ENCODE measurements at places on chromosomes 7 and 10.

DNA sequence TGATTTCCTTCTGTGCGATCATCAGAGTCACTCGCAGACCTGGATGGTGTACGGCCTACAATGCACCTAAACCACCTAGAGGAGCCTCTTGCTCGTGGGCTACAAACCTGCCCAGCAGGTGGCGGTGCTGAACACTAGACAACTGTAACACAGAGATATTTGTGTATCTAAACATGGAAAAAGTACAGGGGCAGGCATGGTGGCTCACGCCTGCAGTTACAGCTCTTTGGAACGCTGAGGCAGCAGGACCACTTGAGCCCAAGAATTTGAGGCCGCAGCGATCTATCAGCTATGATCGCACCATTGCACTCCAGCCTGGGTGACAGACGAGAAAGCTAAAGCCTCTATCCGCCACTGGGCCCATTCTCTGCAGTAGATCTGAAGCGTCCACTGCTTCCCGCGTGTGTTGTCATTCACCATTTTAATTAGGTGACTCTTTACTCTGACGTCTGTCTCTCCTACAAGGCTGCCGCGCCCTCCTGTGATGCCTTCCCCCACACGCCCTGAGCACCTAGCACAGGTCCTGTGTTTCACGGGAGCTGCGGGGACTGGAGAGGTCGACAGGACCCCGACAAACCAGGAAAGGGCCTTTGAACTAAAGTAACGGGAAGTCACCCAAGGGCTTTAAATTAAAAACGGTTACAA lies 774 bp downstream of the TUBGCP2 start:
- H3K4me3 ChIP-seq: peak overlapping the region; percentile 97
- DNase-seq: no peak
- peaks cover 19% of the 10 kb centered on the region for H3K4me1 ChIP-seq
- no peaks in the 10 kb centered on the region for H3K36me3 ChIP-seq
- peak overlapping the region; percentile 95 for H3K27ac ChIP-seq
- H3K27me3 ChIP-seq: no peaks in the 10 kb centered on the region

DNA sequence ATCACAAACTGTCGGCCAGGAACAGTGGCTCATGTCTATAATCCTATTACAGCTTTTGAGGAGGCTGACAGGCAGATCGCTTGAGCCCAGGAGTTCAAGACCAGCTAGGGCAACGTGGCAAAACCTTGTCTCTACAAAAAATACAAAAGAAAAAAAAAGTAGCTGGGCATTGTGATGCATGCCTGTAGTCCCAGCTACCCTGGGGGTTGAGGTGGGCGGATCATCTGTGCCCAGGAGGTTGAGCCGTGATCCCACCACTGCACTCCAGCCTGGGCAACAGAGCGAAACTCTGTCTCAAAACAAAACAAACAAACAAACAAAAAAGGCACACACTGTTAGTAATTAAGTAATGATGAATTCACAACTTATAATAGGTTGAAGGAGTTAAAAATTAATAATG lies 441.5 kb upstream of the PCDH15 start:
- no peak overlapping the region for H3K27ac ChIP-seq
- no peaks in the 10 kb centered on the region for H3K4me1 ChIP-seq
- no peak overlapping the region for H3K4me3 ChIP-seq
- no peak for DNase-seq

DNA sequence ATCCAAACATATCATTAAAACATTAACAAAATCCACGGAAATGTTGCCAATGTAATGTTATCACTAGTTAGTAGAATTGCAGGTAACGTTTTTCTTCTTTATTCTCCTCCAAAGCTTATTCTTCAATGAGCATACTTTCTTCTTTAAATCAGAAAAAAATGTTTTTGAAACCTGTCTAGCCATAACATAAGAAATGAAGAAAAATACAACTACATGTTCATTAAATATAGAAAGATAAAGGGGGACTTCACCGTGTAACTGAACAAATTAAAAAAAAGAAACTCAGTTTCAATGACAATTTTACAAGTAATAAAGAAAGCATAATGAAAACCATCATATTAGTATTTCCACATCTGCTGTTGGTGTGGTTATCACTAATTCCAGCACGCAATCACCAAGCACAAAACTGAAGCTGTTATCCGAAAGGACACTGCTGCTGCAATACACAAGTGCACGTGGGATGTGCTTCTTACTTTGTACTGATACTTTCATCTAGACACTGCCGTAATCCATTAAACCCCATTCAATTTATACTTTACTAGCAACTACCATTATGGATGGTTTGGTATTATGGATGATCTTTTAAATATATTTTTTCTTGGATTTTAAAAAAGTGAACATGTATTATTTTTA lies 9.6 kb downstream of the ESYT2 start:
- H3K27me3 ChIP-seq: no peaks in the 10 kb centered on the region
- peak overlapping the region; percentile 86 for H3K4me3 ChIP-seq
- no peak for DNase-seq
- H3K4me1 ChIP-seq: peaks cover 82% of the 10 kb centered on the region
- peak overlapping the region; percentile 84 for H3K27ac ChIP-seq
- H3K36me3 ChIP-seq: no peaks in the 10 kb centered on the region

DNA sequence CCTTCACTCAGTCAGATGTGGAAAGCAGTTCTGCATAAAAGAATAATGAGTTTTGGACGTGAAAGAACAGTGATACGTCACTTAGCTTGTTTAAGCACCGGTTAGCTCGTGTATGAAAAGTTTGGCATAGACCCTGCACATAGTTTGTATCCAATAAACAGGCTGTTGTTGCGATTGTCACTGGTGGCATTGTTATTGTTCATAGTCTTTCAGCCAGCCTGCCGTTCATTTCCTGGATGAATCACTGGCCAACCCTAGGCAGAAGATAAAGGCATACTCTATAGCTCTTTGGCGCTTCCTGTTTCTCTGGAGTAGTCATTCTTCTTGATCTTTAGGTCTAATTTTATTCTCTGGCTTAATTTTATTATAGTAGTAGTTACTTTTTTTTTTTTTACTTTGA lies 57.8 kb upstream of the ANKRD30A start:
- peaks cover 13% of the 10 kb centered on the region for H3K36me3 ChIP-seq
- H3K27ac ChIP-seq: no peak overlapping the region
- no peak for DNase-seq
- H3K4me1 ChIP-seq: no peaks in the 10 kb centered on the region
- H3K27me3 ChIP-seq: no peaks in the 10 kb centered on the region
- no peak overlapping the region for H3K4me3 ChIP-seq

DNA sequence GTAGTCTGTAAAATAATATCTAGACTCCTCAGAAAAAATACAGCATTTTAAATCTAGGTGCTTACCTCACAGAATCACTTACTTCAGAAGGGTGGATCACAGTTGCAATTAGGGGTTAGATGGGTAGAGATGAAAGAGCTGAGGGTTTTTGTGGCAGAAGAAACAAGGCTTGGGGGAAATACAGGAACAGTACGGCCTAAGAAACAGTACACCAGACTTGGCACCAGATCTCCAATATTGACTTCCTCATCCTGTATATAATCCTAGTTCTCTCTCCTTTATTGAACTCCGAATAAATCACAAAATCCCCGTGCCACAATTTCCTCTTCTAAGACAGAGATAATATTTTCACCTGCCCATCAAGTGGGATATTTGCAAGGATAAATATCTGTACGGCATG lies 14.3 kb downstream of the CEP41 start:
- H3K27ac ChIP-seq: no peak overlapping the region
- no peaks in the 10 kb centered on the region for H3K4me1 ChIP-seq
- no peak overlapping the region for H3K4me3 ChIP-seq
- H3K36me3 ChIP-seq: no peaks in the 10 kb centered on the region
- no peak for DNase-seq

DNA sequence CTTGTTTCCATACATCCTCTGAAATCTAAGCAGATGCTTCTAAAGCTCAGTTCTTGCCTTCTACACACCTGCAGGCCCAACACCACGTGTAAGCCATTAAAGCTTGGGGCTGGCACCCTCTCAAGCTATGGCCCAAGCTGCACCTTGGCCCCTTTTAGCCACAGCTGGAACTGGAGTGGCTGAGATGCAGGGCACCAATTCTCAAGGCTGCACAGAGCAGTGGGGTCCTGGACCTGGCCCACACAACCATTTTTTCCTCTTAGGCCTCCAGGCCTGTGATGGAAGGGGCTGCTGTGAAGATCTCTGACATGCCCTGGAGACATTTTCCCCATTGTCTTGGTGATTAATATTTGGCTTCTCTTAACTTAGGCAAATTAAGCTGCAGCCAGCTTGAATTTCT lies 38.8 kb upstream of the ZMYND11 start:
- H3K4me3 ChIP-seq: no peak overlapping the region
- H3K27me3 ChIP-seq: peaks cover 10% of the 10 kb centered on the region
- no peak for DNase-seq
- H3K4me1 ChIP-seq: no peaks in the 10 kb centered on the region
- H3K36me3 ChIP-seq: peaks cover 19% of the 10 kb centered on the region

DNA sequence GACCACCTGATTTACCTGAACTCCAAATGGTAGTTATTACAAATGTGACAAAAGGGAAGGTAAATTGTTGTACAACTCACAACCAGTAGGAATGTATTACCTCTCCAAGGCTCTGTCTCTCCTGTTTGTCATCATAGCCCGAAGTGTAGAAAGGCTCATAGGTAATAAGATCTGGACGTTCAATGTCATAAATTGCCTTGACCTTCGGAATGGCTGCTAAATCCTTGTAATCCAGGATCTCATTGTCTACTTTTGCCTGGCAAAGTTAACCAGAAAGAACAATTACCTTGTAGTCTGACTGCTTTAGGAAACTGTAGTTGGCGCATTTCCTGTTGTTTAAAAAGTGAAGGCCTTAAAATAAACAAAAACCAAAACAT lies 68.6 kb upstream of the AFAP1L2 start:
- H3K36me3 ChIP-seq: no peaks in the 10 kb centered on the region
- no peak overlapping the region for H3K4me3 ChIP-seq
- no peaks in the 10 kb centered on the region for H3K27me3 ChIP-seq

- no peak for DNase-seq
- H3K4me1 ChIP-seq: no peaks in the 10 kb centered on the region
- no peak overlapping the region for H3K27ac ChIP-seq
- peaks cover 4% of the 10 kb centered on the region for H3K27me3 ChIP-seq
These were observed 78.9 kb upstream of the DDC start for GRCh38 chr7:50644114-50644513.

DNA sequence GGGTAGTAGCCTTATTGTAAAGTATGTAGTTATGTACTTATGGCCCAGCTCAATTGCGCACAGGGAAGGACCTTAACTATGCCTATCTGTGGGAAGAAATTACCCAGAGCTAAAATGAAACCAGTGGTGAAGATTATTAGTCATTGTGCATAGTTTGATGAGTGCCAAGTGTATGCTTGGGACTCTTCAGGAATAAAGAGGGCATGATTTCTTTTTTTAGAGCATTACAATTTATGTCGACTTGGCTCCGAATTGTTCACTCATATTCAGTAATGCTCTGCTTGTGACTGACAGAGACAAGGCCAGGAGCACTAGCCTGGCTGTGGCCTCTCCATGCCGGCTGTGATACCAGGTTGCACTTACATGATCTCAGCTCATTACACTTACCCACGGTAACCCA lies 269.5 kb downstream of the TRIL start:
- H3K27me3 ChIP-seq: peaks cover 8% of the 10 kb centered on the region
- no peaks in the 10 kb centered on the region for H3K36me3 ChIP-seq
- H3K27ac ChIP-seq: no peak overlapping the region
- no peak for DNase-seq

DNA sequence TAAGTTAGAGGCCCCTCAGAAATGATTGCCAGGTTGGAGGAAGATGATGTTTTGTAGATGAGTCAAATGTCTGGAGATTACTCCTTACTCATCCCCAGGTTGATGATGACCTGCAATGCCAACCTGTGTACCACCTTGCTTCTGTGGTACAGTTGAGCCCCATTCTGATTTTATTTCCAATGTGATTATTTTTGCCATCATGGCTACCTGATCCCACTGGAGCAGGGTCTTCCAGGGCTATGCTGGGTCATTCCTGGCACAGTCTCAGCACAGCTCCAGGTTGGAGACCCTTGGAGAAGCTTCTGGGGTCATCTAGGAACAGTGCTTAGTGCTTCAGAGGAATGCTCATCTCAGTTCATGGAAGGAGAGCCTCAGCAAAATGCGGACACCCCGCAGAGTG lies 34.3 kb downstream of the LRRC18 start:
- peaks cover 10% of the 10 kb centered on the region for H3K27me3 ChIP-seq
- no peaks in the 10 kb centered on the region for H3K36me3 ChIP-seq
- DNase-seq: no peak
- no peak overlapping the region for H3K4me3 ChIP-seq

GRCh38 chr10:95793401-95794045 lies 37.6 kb downstream of the ENTPD1 start:
- peak; percentile 77 for DNase-seq
- H3K27me3 ChIP-seq: no peaks in the 10 kb centered on the region
- peak overlapping the region; percentile 97 for H3K27ac ChIP-seq
- H3K36me3 ChIP-seq: peaks cover 41% of the 10 kb centered on the region

GRCh38 chr10:124629415-124629814 lies 114.8 kb downstream of the FAM53B start:
- H3K4me1 ChIP-seq: peaks cover 22% of the 10 kb centered on the region
- H3K4me3 ChIP-seq: no peak overlapping the region
- no peak for DNase-seq
- H3K27me3 ChIP-seq: no peaks in the 10 kb centered on the region
- no peaks in the 10 kb centered on the region for H3K36me3 ChIP-seq

GRCh38 chr7:140289804-140290203 lies 108.5 kb downstream of the SLC37A3 start:
- DNase-seq: no peak
- H3K27me3 ChIP-seq: no peaks in the 10 kb centered on the region
- H3K36me3 ChIP-seq: no peaks in the 10 kb centered on the region
- H3K4me3 ChIP-seq: no peak overlapping the region
- no peak overlapping the region for H3K27ac ChIP-seq

DNA sequence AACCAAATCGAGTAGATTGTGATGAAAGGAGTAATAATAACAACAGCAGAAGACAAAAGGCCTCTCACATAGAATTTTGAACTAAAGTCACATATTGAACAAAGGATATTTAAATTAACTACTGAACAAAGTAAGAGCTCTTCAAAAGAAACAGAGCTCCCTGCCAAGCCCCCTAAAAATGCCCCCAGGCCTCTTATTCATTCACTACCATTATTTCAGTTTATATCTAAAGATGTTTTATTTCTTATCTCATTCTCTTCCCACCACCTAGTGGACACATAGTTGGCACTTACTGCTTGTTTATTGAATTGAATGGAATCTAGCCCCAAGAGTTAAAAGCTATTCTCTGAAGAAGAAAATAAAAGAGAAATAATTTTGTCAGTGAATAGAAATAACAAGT lies 37.4 kb downstream of the VCL start:
- H3K4me1 ChIP-seq: peaks cover 54% of the 10 kb centered on the region
- no peak overlapping the region for H3K4me3 ChIP-seq
- H3K27me3 ChIP-seq: no peaks in the 10 kb centered on the region
- H3K27ac ChIP-seq: peak overlapping the region; percentile 42

Data from natural killer cell treated with Interleukin-12 subunit alpha and Interleukin-12 subunit beta and Interleukin-15 and Interleukin-18, amount 100 ng/mL, for 72 hours (primary cell).